ENCODE measurements at places on chromosomes 7 and 10.

GRCh38 chr7:7812112-7812511 lies 93.7 kb upstream of the RPA3 start:
- no peak for DNase-seq

GRCh38 chr7:71261066-71261465 lies 129.1 kb downstream of the GALNT17 start:
- DNase-seq = no peak

- no peak for DNase-seq
These were observed at the start of gene SCIN for GRCh38 chr7:12570534-12571461. TSS of gene SCIN (plus strand) at chr7:12570720. CDS start at chr7:12570787, 67 bp downstream.

DNA sequence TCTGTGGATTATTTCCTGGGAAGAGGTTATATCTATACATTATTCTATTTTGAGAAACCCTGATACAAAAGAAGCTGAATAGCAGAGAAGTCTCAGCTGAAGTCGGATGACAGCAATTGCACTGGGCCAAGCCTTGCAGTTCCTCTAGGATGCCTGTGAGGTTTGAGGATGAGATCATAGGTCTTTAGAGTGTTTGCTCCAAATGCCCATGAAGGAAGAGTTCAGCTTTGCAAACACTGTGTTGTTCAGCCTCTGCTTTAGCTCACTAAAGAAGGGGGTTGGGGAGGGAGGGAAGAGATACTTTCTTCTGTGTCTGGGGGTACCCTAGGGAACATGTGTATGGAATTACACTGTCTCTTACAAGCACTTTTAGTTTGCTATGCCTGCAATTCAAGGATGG lies 282.5 kb upstream of the NRP1 start:
- no peak for DNase-seq

DNA sequence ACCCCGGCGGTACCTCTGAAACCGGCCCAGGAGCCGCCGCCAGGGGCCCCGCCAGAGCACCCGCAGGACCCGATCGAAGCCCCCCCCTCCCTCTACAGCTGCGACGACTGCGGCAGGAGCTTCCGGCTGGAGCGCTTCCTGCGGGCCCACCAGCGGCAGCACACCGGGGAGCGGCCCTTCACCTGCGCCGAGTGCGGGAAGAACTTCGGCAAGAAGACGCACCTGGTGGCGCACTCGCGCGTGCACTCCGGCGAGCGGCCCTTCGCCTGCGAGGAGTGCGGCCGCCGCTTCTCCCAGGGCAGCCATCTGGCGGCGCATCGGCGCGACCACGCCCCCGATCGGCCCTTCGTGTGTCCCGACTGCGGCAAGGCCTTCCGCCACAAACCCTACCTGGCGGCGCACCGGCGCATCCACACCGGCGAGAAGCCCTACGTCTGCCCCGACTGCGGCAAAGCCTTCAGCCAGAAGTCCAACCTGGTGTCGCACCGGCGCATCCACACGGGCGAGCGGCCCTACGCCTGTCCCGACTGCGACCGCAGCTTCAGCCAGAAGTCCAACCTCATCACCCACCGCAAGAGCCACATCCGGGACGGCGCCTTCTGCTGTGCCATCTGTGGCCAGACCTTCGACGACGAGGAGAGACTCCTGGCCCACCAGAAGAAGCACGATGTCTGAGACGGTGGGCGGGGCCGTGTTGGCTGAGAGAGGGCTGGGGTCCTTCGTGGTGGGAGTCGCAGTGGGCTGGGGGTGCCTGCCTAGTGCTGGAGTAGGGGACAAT lies 3.8 kb downstream of the REPIN1 start:
- DNase-seq = no peak

DNA sequence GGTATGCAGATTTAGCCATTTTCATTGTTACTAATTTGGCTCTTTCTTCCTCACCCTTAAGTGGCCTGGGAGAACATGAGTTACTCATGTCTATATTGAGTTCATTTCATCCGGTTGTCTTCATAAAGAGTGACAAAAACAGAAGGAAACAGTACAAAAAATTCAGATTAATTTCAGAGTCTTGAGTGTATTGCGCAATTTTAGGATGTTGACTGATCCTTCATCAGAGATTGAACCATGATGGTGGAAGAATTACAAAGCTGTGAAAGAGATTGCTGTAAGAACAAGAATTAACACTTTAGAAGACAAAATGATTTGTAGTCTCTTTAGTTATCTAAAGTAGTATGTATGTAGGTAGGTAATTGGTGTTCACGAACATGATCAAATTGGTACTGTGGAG lies 194.0 kb upstream of the PPP1R3A start:
- no peak for DNase-seq

DNA sequence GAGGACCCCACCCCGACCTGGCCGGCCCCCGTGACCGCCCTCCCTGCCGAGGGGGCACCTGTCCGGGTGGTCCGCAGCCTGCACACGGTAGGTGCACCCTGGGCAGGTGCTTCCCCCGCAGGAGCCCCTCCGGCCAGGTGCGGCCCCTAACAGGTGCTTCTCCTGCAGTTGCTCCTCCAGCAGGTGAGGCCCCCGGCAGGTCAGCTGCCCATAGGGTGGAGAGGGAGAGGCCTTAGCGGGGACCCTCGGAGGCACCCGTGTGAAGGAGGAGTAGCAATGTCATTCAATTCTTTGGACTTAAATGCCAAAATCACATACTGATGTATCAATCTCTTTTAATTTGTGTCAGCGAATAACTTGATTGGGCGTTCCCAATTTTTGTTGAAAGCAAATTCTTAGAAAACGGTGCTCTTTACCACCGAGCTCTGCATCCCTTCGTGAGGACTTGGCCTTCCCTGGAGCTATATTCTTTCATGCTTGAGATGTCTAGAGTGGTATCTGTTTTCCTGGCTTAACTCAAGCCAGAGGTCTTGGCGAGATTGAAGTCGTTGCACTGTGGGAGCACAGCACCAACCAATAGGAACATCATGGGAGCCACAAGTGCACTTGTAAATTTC lies 738 bp upstream of the NCAPG2 start:
- no peak for DNase-seq

DNA sequence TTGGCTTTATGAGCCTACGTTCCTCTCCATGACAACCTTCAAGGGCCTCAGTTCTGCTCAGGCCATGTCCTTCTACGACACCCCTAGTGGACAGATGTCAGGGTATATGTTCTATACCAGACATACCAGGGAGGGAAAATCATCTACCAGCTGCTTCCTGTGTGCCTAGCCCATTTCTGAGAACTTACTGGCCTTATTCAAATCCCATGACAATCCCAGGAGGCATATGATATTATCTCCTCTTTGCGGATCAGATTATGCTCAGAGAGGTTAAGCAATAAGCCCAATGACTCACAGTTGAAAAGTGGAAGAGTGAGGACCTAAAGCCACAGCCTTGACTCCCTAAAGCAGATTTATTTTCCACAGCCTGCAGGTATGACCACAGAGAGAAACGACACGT lies 139.3 kb downstream of the GLI3 start:
- DNase-seq = no peak

- no peak for DNase-seq
These were observed 578.6 kb upstream of the GALNT17 start for GRCh38 chr7:70553364-70553763.

DNA sequence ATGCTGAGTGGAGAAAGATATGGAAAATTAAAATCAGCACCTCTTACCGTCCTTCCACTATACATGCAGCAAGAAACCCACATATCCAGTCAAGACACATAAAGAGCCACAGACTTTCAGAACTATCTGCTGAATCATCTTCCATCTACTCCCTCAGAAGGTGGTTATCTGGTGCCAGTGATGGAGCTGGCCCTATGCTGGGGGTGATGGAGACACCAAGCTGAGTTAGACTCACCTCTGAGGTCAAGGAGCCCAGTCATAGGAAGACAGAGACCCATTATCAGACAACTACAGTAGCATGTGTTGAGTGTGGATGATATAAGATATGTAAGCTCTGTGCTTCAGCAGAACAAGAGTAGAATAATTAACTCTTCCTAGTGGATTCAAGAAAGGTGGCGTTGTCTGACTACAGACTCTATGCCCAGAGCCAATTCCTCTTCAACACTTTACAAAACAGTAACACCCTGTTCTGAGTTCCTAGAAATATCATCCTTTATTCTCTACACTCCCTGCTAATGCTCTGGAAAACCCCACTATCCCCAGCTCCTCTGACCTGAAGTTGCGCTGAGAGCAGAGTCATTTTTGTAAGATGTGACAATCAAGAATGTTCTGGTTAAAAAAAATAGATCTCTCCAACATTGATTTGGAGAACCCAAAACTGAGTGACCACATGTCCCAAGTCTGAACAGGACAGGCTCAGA lies 14.3 kb downstream of the CYP3A5 start:
- no peak for DNase-seq

- DNase-seq = no peak
These were observed 12.6 kb downstream of the NEURL1 start for GRCh38 chr10:103506061-103506460.

- no peak for DNase-seq
These were observed 427.0 kb downstream of the PHTF2 start for GRCh38 chr7:78225534-78225933.

DNA sequence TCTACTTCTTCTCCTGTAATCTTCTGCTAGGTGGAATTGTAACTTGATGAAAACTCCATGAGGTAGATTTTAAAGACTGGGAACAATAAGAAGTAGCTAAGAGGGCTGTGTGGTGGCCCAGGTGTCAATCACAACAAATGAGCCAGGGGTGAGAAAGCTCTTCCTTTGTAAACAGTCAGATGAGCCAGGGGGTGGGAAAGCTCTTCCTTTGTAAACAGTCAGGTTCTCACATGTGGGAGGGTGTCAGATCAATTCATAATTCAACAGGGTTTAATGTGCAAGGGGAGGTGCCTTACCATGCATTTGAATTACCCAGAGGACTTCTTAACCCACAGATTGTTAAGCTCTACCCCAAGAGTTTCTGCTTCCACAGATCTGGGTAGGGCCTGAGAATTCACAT lies 312.4 kb upstream of the AUTS2 start:
- DNase-seq = no peak

DNA sequence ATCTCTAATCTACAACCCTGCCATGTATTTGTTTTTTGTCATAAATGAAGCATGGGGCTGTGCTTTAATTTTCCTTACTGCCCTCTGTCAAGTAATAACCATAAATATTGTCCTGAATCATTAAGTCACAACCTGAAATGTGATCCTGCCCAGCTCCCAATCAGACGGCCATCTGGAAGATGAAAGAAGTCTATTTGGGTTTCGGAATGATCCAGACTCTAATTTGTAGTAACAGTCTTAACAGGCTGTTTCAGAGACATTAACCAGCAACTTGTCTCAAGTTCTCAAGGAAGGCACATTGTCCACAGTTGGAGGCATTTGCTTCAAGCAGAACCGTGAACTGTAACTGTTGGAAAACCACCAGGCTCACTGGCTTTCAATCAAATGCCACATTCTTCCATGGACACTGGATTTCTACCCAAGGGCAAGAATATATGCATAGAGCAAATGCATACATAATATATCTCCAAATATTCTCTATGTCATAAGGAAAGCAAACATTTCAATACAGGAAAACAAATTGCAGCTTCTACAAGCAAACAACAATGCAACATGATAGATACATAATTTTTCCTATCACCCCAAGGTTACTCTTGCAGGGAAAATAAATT lies 405.2 kb upstream of the NPVF start:
- no peak for DNase-seq

DNA sequence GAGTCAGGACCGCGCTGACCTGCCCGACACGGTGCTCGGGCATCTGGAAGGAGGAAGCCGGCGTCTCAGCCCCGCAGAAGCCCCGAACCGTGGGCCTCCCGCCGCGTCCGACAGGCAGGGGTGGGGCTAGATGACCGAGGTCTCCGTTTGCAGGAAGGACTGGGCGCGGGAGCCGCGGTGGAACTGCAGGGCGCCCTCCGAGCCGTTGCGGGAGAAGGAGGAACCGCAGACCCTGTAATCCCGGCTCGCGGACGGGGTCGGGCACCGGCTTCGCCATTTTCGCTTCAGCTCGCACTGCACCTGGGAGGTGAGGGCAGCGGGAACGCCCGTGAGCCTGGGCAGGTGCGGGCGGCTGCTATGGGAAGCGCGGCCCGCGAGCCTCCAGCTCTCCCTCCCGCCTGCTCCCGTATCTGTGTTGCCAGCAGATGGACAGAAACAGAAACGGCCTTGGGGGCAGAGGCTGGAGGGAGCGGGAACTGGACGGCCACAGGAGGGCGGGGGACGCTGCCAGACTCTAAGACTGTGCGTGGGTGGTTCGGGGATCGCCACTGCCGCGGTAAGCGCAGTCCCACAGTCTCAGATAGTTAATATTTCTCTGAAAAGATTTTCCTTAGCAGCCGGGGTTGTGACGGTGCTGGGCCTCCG lies 114.1 kb downstream of the VIPR2 start:
- DNase-seq = no peak

DNA sequence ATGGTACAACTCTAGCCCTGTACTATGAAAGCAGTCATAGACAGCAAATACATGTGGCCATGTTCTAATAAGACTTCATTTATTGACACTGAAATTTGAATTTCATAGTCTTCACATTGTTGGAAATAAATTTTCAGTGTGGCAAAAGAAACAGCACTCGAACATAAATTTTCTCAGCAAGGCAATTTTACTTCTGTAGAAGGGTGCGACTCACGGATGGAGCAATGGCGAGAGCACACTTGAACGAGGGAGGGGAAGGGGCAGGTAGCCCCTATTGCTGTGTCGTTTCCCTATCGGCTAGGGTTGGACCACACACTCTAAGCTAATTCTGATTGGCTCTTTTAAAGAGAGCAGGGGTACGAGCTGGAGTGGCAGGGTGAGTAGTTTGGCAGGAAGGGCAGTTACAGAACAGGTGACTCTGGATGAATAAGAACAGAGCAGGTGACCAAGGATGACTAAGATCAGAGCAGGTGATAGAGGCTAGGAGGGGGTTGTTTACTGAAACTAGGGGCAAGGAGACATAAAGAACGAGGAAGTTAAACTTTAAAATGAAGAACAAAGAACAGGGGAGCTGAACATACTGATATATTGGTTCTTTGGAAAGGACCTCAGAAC lies 52.0 kb downstream of the LRRC4 start:
- no peak for DNase-seq

GRCh38 chr7:22397981-22398380 lies 41.0 kb upstream of the RAPGEF5 start:
- no peak for DNase-seq

DNA sequence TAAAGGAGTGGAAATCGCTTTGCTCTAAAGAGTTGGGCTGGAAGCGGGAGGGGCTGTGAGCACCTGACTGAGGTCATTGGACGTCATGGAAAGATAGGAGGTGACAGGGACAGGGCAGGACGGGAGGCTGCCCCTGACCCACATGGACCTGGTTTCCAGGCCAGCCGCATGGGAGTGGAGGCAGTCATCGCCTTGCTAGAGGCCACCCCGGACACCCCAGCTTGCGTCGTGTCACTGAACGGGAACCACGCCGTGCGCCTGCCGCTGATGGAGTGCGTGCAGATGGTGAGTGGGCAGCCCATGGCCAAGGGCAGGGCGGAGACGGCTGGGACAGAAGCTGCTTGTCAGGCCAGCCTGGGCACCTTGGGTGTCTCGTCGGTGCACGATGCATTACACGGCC lies 41.8 kb downstream of the PFKP start:
- DNase-seq = no peak

GRCh38 chr7:21912305-21912704 lies 33.4 kb downstream of the CDCA7L start:
- DNase-seq = no peak

GRCh38 chr7:142961973-142962926 lies at the start of gene KEL:
TSS of gene KEL (minus strand) at chr7:142962363. CDS start at chr7:142962206, 157 bp downstream.
- no peak for DNase-seq

GRCh38 chr10:11898372-11899066 lies 75.4 kb downstream of the PROSER2 start:
- DNase-seq = no peak

- no peak for DNase-seq
These were observed 15.2 kb downstream of the PIP start for GRCh38 chr7:143147070-143147469.

GRCh38 chr7:20651960-20652544 lies 36.6 kb downstream of the ABCB5 start:
- DNase-seq = no peak
